ENCODE measurements at places on chromosomes 6 and 20.

DNA sequence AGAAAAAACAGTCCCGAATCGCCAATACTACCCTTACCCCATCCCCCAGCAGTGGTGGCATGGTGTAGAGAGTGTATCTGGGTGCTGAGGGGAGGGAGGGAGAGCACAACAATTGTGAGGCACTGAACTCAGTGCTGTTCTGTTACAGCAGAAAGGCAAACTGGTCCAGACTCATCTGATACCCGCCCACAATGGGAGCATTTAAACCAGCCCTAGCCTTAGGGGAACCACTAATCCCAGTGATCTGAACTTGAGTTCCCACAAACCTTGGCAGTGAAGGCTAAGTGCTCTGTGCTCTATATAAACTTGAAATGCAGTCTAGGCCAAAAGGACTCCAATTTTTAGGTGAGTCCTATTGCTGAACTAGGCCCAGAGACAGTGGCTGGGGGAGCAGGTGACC, 666.4 kb upstream of the PTCHD4 start:
- no peak for DNase-seq

DNA sequence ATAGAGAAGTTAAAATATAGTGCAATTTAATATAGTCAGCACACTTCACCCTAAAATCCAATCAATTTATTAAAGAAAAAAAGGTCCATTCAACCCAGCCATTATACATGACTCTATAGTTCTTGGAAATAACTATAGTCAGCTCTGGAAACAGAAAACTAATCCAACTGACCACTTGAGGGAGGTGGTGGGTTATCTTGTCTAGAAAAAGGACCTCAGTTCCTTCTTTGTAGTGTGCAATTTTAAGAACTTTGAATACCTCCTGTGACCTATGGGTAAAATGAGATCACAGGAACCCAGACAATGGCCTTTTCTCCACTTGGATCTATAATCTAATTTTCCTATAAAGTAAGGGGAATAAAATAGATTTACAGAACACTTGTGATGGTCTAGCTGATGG, 163.6 kb upstream of the CENPW start:
- no peak for DNase-seq

- DNase-seq, result no peak
Measured at GRCh38 chr20:23625236-23625964, 12.4 kb downstream of the CST3 start.

DNA sequence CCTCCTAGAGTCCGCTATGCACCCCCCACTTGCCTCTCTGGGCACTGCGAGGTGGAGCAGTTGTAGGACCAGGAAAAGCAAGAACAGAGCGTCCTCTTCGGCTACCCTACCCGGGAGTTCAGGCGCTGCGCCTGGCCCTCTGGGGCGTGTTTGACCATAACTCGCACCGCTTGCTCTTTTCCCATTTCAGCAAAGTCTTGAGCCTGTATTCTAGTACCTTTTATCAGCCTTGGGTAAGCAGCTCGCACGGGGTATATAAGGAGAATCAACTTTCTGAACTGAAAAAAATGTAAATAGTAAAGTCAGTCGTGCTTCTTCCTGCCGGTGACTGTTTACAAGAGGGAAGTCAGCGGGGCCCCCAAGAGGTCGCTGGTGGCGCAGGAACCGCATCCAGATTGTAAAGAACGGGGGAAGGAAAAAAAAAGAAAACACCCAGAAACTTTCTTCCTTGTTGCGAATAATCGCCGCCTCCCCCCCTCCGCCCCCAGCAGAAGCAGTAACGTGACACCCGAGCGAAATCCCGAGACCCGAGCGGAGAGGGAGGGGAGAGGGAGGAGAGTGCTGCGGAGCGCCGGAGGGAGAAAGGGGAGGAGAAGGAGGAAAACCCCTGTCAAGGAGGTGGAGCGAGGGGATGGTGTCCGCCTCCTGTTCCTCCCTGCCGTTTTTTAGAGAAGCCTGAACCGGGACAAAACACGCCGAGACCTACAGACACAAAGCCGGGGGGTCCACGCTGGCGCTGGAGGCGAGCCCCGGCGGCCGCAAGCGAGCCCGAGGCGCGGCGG, at the start of gene UST:
TSS of gene UST (plus strand) at position 668 of the 782 bp plus-strand sequence. CDS start 401 bp downstream, outside the sequence.
- peak; percentile 44 for DNase-seq

Data from activated CD8-positive, alpha-beta memory T cell treated with anti-CD3 and anti-CD28 coated beads for 4 hours (primary cell).